Umbilical cord (tissue), 2 donors: ENCODE measurements at places on chromosomes 16 and 17.
A peak's percentile ranks its signal among the peaks of the same experiment; 100 is the strongest.

- DNase-seq, result no peak
Observed at GRCh38 chr16:82041542-82041941, 6.5 kb downstream of the HSD17B2 start.

DNA sequence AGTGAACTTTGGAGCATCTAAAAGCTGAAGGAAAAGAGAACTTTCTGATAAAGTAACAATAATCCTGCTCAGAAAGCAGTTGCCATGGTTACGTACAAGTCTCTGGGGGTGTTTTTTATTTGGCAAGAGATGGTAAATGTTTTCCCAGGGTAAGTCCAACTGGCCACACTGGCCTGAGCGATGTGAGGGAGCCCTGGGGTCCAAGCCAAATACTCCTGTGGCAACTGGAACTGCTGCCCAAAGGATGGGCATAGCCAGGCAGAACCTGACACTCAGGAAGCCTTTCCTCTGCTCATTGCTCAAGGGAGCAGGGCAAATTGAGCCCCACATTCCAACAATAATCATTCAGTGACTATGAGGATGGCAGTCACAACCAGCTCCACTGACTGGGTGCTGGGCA is 26.8 kb upstream of the WSCD1 start:
- DNase-seq, result no peak

DNA sequence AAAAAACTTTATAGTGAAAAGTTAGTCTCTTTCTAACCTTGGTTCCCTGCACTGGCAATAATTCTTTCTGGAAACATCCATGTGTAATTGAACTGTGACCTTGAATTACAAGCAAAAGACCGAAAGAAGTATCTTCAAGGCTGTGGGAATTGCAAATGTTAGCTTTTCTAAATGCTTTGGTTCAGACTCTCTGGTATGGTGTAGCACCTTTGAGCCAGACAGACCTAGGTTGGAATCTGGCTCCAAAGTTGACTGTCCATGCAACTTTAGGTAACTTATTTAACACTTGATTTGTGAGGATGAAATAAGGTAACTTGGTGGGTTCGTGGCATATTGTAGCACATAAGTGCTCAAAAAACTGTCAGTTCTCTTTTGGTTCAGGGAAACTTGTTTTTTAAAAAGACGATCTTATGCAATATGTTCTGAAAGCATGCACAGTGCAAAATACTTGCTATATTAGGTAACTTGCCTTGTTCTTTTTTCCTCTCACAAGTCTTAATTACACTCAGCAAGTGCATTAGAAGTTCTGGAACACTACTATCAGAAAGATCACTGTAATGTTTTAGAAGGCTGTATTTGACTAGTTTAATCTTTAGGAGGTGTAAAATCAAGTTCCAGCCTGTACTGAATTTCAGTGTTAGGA is 46.3 kb downstream of the TANGO6 start:
- DNase-seq, result peak; percentile 7

DNA sequence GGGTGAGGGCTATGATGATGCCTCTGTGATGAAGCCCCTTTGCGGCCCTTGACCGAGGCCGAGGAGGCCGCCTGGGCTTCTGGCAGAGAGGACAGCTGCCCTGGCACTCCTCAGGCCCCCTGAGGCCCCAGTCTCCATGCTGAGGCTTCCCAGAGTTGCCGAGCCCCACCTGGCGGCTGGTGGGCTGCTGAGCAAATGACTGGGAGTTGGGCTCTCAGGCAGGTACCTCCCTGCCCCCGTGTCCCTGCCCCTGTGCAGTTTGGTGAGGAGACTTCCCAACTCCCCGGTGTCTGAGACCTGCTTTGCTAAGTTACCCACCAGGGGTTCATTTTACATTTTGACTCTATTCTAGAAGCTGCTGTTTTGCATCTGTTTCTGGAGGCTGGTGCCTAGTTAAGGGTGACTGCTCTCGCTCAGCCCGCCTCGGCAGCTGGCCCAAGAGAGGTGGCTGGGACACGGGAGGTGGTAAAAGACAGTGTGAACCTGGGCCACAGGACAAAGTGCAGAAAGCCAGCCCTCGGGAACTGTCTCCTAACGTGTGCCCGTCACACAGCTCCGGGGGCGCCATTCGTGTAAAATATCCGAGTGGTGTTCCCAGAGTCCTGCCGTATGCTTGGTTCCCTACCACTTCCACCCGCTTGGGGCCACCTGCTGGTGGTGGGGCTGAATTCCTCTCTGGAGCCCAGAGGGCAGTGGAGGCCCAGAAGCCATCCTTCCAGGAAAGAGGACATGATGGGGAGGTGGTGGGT is 134.5 kb downstream of the RAB11FIP4 start:
- no peak for DNase-seq

- DNase-seq, result no peak
Observed at GRCh38 chr16:30761427-30761927, 385 bp downstream of the CFAP119 start.

DNA sequence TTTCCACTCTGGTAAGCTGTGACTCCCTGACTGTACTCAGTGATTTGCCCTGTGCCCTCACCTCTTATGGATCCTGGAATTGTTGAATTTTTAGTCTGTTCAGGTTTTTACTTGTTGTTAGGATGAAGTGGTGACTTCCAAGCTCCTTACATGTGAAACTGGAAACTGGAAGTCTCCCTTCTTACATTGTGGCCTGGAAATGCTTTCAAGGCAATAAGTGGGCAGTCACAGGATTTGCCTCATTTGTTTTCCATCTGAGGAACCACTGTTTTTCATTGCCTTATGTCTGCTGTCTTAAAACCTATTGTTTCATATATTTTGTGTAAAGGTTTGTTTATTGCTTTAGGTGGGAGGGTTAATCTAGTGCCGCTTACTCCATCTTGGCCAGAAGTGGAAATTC is 155.8 kb downstream of the CYB561 start:
- DNase-seq, result no peak

GRCh38 chr16:66701516-66701915 is 5.0 kb upstream of the CMTM4 start:
- DNase-seq, result no peak

- DNase-seq, result no peak
Observed at GRCh38 chr16:71367241-71367976, 8.9 kb downstream of the CALB2 start.

DNA sequence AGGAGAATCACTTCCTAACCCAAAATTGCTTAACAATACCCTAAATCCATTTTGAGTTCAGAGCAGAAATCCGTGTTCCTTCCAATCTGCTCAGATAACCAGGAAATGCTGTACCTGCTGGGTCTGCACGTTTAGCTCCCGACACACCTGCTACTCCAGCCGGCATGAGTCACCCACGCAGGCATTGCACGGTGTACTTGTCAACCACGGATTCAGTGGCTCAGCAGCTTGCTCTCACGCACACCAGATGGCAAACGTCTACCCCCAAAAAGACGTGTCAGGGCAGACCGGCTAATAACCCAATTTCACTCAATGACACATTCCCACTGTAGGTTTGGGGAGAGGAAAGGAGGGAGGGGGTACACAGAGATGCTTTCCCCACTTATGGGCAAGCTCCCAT is 468.1 kb downstream of the SOX9 start:
- DNase-seq, result peak; percentile 69

DNA sequence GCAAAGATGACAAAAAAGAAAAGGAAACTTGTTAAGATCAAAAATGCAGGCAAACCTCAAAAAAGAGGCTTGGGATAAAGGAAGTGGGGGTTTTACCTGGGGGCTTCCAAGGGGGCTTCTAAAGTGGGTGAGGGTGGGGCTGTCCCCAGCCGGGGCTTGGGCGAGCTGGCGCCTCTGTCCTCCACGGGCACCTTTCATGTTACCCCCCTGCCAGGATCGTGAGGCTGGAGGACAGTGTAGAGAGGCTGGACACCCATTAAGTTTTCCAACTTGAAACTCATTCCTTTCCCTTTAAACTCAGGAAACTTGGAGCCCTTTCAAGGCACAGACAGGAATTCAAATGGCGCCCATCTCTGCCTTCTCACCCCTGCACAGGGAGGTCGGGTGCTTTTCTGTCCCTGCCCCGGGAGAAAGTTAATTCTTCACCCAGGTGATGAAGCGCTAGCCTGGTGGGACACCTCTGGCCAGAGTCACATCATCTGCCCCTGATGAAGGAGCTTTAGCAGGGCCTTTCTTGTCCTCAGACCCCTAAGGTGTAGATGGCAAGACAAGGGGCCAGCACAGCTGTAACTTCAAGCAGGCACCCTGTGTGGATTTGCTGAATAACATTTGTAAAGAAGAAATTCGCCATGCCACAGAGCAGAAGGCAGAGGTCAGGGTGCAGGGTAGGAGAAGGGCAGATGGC is 87.3 kb downstream of the C16orf78 start:
- no peak for DNase-seq

GRCh38 chr17:65356536-65356935 is 204.9 kb downstream of the AXIN2 start:
- DNase-seq, result no peak

DNA sequence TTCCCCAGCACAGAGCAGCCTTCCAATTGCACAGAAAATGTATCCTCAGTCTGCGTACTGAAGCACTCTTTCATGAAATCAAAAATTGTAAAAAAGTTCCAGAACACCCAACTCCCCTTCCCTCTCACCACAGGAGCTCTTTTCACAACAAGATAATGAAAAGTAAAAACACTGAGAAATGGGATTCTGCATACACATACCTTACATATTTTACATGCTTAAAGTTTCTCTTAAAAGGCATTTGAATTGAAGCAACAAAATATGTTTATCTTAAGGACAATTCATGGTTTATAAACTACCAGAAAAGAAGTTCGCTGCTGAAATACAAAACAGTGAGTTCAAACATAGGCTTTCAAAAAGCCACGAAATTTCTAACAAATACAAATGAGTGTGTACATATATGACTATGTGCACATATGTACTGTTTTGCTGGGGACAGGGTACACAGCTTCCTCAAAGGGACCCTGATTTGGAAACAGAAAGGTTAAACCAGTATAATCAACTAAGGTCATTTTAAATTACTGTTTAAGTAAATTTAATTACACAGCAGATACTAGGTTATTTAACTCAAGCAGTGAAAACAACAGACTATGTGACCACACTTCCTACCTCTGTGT is 33.8 kb downstream of the COG1 start:
- no peak for DNase-seq

- DNase-seq, result peak; percentile 54
Observed at GRCh38 chr16:57999366-57999970, 1.0 kb downstream of the ZNF319 start.

DNA sequence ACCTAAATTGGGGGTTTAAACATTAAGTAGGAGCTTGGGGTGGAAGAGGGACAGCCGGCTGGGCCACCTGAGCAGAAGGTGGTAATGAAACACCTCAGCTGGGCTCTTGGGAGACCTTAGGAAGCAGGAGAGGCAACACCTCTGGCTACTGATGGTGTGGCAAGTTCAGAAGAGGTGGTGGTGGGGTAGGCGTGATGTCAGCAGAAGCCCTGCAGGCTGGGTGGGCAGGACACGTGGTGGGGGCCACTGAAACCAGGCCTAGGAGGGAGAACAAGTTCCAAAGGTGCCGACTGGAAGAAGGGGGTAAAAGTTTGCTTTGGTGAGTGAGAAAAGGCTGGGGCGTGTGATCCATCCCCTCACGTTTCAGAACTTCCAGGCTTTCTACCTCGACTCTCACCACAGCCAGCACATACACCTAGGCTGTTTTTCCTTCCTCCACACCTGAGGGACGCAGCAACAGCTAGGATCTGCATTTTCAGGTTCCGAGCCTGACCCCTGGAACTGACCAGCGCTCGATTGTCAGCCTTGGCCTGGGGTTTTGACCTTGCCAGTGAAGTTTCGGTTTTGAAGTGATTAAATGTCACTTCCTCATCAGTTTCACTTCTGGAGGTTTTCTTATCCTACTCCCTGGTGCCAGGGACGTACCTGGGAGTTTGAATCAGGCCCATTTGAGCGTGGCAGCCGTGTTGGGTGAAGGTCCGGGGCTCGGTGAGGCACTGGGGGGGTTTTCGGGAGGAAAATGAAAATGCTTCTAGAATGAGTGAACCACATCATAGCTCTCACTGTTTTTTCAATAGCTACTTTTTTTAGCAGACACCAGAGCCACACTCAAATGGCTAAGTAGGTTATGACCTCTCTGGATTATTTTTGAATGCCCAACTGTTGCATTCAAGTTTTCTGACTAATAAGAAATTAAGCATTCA is 10.0 kb downstream of the SNN start:
- DNase-seq, result no peak

DNA sequence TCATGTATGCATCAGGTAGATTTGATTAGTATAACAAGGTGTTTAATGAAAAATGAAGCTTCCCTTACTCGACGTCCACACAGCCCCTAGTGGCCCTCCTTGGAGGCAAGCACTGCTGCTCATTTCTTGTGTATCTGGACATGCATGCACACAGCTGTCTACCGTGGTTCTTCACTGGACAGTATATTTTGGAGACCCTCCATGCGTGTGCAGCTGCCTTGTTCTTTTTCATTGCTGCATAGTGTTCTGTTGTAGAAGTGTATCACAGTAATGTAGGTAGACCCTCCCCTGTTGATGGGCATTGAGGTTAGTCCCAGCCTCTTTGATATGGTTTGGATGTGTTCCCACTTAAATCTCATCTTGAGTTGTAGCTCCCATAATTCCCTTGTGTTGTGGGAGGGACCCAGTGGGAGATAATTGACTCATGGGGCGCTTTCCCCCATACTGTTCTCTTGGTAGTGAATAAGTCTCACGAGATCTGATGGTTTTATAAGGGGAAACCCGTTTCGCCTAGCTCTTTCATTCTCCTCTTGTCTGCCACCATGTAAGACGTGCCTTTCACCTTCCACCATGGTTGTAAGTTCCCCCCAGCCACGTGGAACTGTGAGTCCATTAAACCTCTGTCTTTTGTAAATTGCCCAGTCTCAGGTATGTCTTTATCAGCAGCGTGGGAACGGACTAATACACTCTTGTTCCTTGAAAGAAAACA is 6.3 kb downstream of the CMIP start:
- no peak for DNase-seq

- DNase-seq, result no peak
Observed at GRCh38 chr16:11138769-11139325, 117.2 kb downstream of the SOCS1 start.

GRCh38 chr17:76826330-76827068 is 41.7 kb upstream of the MGAT5B start:
- no peak for DNase-seq

- DNase-seq, result no peak
Observed at GRCh38 chr17:64219571-64219970, 43.5 kb downstream of the TEX2 start.

DNA sequence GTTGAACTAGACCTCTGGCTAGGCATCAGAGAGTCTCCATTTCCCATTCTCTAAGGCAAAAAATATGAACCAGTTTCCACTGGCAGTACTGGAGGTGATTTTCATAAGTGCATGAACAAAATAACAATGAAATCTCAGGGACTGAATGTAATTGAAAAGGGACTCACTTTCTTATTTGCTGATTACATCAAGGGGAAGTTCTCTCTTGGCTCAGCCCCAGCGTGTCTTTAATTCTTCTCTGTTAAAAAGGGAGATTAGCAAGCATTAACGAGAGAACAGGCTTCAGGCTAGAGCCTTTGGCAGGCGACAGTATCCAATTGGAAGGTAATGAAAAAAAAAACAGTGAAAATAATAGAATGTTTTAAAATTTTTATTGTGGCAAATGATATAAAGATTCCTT is 34.0 kb upstream of the ADAMTS18 start:
- no peak for DNase-seq

DNA sequence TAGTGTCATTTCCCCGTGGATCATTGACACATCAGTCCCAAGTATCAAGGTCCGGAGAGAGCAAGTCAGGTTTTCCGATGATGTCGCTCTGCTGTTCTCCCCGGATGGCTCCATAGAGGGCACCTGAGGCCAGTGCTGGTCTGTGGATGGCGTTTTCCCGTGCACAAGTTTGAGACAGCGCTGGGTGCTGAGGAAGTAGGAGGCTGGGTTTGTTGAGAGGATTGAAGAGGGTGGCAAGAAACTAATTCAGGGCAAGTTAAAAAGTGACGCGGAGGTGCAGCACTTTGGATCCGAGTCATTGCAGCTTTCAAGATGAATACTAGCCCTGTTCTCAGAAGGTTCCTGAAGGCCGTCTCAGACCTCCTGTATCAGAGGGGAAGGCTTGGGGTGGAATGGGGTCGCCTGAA is 7.7 kb downstream of the NUBP1 start:
- DNase-seq, result no peak
